MCF 10A (cell line): ENCODE measurements at places on chromosomes 5 and 9.

DNA sequence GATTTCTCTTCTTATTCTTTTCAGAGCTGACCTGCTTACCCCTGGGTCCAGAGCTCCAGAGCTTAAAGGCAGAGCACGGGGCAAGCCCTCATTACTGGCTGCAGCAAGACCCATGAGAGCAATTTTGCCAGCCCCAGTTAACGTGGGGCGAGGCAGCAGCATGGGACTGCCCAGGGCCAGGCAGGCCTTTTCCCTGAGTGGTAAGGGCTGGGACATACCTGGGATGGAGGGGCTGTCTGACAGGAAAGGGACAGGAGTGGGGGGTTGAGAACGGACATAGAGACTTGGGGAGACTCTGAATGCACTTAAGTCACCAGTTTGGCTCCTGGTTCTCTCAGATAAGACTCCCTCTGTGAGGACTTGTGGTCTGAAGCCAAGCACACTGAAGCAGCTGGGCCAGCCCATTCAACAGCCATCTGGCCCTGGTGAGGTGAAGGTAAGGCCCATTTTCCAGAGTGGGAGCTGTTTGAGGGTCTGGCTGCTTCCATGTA is 26.2 kb downstream of the HMGXB3 start:
- peaks cover 85% of the 10 kb centered on the region for H3K36me3 ChIP-seq
- H3K4me1 ChIP-seq: peaks cover 15% of the 10 kb centered on the region
- no peak overlapping the region for H3K27ac ChIP-seq
- DNase-seq: no peak

- no peak overlapping the region for H3K27ac ChIP-seq
- H3K4me1 ChIP-seq: no peaks in the 10 kb centered on the region
- peaks cover 11% of the 10 kb centered on the region for H3K27me3 ChIP-seq
- H3K36me3 ChIP-seq: no peaks in the 10 kb centered on the region
- H3K4me3 ChIP-seq: no peak overlapping the region
Measured at GRCh38 chr5:84764227-84764626, 379.5 kb upstream of the EDIL3 start.

GRCh38 chr5:57566914-57567313 is 84.3 kb upstream of the ACTBL2 start:
- peaks cover 64% of the 10 kb centered on the region for H3K27me3 ChIP-seq
- H3K4me1 ChIP-seq: no peaks in the 10 kb centered on the region
- no peak for DNase-seq
- no peak overlapping the region for H3K4me3 ChIP-seq
- no peak overlapping the region for H3K27ac ChIP-seq
- no peaks in the 10 kb centered on the region for H3K36me3 ChIP-seq

DNA sequence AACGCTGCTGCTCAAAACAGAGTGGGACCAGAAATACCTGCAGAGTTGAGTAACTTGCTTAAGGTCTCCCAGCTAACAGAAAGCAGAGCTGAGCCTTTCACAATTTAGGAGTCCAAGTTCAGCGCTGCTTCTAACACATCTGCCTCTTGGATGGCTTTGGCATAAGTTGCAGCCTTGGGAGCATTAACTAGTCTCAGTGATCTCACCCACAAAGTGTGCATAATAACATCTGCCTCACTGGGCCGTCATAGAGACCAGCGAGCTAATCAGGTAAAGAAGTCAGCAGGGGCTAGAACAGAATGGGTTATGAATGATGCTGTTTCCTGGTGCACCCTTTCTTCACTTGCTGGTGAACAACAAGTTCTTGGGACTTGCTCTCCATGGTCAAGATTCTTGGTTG is 36.5 kb downstream of the WWC1 start:
- peaks cover 11% of the 10 kb centered on the region for H3K36me3 ChIP-seq
- no peak overlapping the region for H3K27ac ChIP-seq
- H3K27me3 ChIP-seq: no peaks in the 10 kb centered on the region
- peaks cover 29% of the 10 kb centered on the region for H3K4me1 ChIP-seq

DNA sequence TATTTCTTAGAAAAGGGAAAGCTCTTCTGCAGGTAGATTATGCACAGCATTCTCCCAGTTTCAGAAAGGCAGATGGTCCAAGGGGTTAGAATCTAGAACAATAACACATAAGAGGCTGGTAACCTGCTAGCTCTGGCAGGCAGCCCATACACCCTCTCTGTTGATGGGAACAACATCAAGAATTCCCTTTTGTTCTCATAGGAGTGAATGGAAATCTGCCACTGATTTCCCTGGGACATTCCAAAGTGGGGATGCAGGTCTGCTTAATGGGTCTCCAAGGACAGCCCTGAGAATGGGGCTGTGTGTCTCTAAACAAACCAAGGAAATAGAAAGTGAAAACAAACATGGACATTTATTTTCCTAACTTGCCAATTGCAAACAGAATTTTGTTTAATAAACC is 456.8 kb downstream of the EBF1 start:
- no peaks in the 10 kb centered on the region for H3K36me3 ChIP-seq
- H3K27me3 ChIP-seq: no peaks in the 10 kb centered on the region
- no peak overlapping the region for H3K4me3 ChIP-seq
- no peak overlapping the region for H3K27ac ChIP-seq

DNA sequence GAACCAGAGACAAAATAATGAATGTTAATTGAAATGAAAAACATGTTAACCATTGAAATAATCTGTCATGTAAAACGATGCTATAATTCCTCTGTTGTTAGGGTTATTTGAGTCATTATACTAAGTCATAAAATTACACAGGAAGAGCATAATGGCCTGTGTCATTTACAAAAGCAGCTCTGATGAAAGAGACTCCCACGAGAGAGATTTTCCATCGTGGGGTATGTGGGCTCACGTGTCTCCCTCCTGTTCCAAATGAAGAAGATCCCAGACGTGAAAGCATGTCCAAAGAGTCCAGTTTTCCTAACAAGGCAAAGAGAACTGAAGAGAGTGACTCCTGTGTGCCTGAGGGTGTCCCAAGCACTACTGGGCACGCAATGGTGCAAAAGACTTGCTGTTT is 379.8 kb downstream of the SPOCK1 start:
- no peak overlapping the region for H3K4me3 ChIP-seq
- no peak overlapping the region for H3K27ac ChIP-seq
- H3K36me3 ChIP-seq: no peaks in the 10 kb centered on the region
- DNase-seq: no peak

GRCh38 chr9:27496135-27496504 is 28.0 kb upstream of the IFNK start:
- H3K36me3 ChIP-seq: no peaks in the 10 kb centered on the region
- DNase-seq: no peak
- no peak overlapping the region for H3K27ac ChIP-seq
- H3K4me3 ChIP-seq: no peak overlapping the region
- no peaks in the 10 kb centered on the region for H3K27me3 ChIP-seq

- H3K4me1 ChIP-seq: peaks cover 9% of the 10 kb centered on the region
- no peak for DNase-seq
- no peak overlapping the region for H3K27ac ChIP-seq
- H3K36me3 ChIP-seq: no peaks in the 10 kb centered on the region
Measured at GRCh38 chr9:116656501-116656971, 30.6 kb upstream of the TRIM32 start.

GRCh38 chr9:135746565-135746964 is 44.6 kb downstream of the KCNT1 start:
- H3K36me3 ChIP-seq: no peaks in the 10 kb centered on the region
- H3K4me3 ChIP-seq: no peak overlapping the region
- DNase-seq: no peak
- peaks cover 29% of the 10 kb centered on the region for H3K27me3 ChIP-seq
- peaks cover 5% of the 10 kb centered on the region for H3K4me1 ChIP-seq
- no peak overlapping the region for H3K27ac ChIP-seq

DNA sequence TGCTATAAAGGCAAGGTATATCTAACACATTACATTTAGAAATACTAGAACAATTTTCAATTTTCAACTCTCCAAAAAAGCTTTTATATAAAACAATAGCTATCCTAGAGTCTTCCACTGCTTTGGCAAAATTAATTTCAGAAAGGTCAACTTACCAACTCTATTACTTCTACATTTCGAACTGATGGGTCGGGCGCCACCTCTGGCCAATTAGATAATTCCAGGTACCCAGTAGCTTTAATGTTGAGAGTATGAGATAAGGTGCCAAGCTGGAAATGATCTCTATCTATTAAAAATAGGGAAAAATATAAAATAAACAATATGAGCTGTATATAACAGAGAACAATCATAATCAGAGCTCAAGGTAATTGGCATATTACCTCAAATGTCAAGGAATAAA is 166.6 kb downstream of the AP3B1 start:
- H3K27ac ChIP-seq: no peak overlapping the region
- H3K4me1 ChIP-seq: no peaks in the 10 kb centered on the region
- H3K27me3 ChIP-seq: no peaks in the 10 kb centered on the region
- H3K4me3 ChIP-seq: no peak overlapping the region

GRCh38 chr9:134375011-134375390 is 48.7 kb downstream of the RXRA start:
- DNase-seq: peak; percentile 80
- no peaks in the 10 kb centered on the region for H3K36me3 ChIP-seq
- no peaks in the 10 kb centered on the region for H3K27me3 ChIP-seq
- H3K4me3 ChIP-seq: peak overlapping the region; percentile 57
- H3K27ac ChIP-seq: peak overlapping the region; percentile 100

- H3K27me3 ChIP-seq: no peaks in the 10 kb centered on the region
- no peak overlapping the region for H3K4me3 ChIP-seq
- H3K27ac ChIP-seq: no peak overlapping the region
- peaks cover 20% of the 10 kb centered on the region for H3K4me1 ChIP-seq
- DNase-seq: no peak
Measured at GRCh38 chr5:61965490-61965889, 340.5 kb upstream of the KIF2A start.

DNA sequence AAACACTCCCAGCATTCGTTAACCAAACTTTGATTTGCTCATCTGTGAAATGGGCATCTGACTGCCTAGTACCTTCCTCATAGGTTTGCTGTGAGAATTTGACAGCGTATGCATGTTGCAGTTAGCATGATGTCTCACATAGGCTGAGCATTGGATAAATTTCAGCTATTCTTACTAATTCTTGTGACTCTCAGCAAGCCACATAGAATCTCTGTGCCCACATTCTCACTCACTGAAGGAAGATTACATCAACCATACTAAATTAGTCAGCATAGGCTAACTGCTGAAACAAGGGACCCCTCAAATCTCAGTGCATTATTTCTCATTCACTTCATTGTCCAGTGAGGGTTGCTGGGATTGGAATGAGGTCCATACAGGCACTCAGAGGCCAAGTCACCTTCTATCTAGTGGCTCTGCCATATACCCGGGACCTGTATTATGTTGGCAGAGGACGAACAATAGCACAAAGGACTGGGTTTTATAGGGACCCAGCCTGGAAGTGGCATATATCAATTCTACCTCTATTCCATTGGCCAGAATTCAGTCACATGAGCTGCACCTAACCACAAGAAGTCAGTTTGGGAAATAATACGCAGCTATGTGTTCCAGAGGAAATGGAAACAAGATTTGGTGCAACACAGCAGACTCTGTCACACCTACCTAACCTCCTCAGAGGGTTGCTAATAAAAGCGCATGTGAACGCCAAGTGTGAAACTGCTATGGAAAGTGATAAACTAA is 4.2 kb upstream of the PTGER4 start:
- no peaks in the 10 kb centered on the region for H3K36me3 ChIP-seq
- H3K4me3 ChIP-seq: no peak overlapping the region
- H3K27me3 ChIP-seq: no peaks in the 10 kb centered on the region
- H3K27ac ChIP-seq: no peak overlapping the region

DNA sequence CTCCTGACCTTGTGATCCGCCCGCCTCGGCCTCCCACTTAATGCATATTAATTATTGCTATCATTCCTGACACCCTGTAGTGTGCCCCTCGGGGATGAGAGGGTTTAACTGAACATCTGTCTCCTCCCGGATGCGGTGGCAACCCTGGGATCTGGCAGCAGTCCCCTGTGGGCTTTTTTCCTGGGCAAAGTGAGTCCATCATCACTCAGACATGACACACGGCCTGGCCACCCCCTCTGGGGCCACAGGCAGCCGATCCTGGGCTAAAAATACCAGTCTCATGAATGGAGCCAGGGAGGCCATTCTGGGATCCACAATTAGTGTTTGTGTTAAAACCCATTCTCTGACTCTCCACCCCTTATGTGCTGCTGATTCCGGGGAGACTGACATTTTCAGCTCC is 161.2 kb downstream of the RGS3 start:
- H3K27me3 ChIP-seq: no peaks in the 10 kb centered on the region
- H3K4me1 ChIP-seq: no peaks in the 10 kb centered on the region
- no peaks in the 10 kb centered on the region for H3K36me3 ChIP-seq
- no peak overlapping the region for H3K4me3 ChIP-seq

DNA sequence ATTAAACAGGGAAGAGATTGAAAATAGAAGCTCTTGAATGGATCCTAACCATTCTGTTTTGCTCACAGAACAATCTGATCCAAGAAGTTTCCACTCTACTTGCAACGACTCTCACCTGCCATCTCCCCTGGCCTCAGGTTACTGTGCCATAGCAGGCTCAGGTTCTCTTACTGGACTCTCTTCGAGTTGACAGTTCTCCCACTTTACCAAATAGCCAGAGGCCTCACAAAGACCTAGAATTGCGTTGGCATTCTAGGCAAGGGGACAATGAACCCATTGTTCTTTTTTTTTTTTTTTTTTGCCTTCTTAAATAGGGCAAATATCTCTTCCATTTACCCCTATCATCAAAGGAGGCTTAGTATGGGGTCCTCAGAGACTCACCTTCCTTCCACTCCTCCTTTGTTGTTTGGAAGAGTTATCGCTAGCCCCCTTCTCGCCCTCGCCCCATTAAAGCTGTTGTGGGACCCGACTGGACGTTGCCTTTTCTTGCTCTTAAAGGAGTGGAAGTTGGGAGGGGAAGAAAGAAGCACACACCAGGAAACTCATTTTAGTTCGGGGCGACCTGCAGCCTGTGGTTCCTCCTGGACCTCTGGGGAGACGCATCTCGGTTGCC is 688 bp upstream of the PLPPR1 start:
- no peak overlapping the region for H3K4me3 ChIP-seq
- H3K4me1 ChIP-seq: no peaks in the 10 kb centered on the region
- H3K27me3 ChIP-seq: peaks cover 72% of the 10 kb centered on the region
- DNase-seq: no peak
- H3K27ac ChIP-seq: no peak overlapping the region

DNA sequence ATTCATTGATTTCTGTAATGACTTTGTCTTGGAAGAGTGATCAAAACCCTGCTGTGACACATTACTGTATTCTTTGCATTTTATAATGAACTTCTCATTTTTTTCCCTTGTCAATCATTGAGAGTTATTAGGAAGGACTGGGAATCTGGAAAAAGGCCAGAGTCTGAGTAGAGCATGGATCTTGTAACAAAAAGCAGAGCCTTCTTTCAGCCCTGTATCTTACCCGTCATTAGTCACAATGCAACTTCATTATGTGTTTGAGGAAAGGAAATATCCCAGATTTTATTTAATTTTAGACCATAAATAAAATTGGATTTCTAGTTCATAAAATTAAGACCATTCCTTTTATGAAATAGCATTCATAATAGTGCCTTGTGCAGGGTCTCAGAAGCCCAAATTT is 131.4 kb downstream of the ARHGEF28 start:
- no peak for DNase-seq
- H3K4me1 ChIP-seq: no peaks in the 10 kb centered on the region
- no peaks in the 10 kb centered on the region for H3K27me3 ChIP-seq
- H3K36me3 ChIP-seq: peaks cover 11% of the 10 kb centered on the region
